ENCODE measurements at places on chromosomes 6 and 20.

DNA sequence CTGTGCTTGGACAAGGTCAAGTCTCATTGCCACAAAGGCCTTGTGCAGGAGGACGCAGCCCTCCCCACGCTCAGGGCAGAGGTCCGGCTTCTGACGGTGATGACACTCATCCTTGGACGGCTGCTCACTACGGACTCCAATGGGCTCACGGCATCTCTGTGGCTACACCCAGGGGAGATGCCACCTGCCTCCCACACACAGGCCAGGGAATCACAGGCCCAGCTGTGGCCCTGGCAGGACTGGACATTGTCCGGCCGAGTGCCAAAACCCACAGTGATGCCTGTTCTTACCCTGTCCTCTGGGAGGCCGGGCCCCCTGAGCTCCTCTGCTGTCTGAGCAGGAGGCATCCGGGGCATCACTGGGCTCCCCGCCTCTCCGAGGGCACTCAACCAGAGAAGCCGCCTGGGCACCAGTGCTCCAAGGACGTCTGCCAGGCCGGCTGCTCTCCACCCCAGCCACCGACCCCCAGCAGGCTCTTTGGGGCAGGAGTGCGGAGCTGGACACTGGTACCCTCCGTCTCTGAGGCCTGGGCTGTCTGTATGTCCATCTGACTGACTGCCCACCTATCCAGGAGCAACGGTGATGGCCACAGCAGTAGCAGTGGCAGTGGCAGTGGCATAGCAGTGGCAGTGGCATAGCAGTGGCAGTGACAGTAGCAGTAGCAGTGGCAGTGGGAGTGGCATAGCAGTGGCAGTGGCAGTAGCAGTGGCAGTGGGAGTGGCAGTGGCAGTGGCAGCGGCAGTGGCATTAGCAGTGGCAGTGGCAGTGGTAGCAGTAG is 1.9 kb downstream of the RBBP8NL start:
- no peak for DNase-seq

GRCh38 chr20:9491324-9491723 is 23.1 kb upstream of the LAMP5 start:
- no peak for DNase-seq

DNA sequence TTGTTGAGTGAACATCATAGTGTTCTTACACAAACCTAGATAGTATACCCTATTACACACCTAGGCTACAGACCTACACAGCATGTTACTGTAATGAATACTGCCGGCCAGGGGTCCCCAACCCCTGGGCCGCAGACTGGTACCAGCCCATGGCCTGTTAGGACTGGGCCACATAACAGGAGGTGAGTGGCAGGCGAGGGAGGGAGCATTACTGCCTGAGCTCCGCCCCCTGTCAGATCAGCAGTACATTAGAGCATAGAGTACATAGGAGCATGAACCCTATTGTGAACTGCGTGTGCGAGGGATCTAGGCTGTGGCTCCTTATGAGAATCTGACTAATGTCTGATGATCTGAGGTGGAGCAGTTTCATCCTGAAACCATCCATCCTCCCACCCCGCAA is 126.3 kb downstream of the PRND start:
- no peak for DNase-seq

DNA sequence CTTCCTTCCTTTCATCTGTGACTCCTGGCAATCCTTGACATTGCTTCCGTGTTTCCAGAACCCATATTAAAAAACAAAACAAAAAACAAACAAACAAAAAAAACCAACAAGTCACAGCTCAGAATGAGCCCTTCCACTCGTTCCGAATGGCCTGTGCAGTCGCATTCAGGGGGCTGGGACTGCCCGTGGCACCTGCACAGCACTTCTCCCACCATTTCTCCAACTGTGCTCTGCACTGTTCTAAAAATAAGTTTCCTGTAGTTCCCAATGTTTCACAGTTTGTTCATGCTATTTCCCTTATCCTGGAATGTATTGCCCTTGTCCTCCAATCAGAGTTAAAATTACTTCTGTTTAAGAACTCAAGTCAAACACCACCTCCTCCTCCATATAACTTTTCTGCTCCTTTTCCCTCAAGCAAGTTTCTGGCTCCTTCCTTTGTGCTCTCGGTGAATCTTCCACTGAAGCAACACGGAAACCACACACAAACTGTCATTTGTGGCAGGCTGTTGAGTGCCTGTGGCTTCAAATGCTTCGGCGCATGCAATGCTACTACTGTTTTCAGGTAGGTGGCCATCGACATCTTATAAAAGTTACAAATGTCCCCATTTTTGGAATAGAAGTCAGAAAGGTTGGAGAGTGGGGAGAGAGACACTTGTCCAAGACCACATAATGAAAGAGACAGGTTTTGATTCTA is 57.7 kb downstream of the PDE10A start:
- no peak for DNase-seq

GRCh38 chr6:101876431-101876830 is 482.9 kb downstream of the GRIK2 start:
- DNase-seq: no peak

DNA sequence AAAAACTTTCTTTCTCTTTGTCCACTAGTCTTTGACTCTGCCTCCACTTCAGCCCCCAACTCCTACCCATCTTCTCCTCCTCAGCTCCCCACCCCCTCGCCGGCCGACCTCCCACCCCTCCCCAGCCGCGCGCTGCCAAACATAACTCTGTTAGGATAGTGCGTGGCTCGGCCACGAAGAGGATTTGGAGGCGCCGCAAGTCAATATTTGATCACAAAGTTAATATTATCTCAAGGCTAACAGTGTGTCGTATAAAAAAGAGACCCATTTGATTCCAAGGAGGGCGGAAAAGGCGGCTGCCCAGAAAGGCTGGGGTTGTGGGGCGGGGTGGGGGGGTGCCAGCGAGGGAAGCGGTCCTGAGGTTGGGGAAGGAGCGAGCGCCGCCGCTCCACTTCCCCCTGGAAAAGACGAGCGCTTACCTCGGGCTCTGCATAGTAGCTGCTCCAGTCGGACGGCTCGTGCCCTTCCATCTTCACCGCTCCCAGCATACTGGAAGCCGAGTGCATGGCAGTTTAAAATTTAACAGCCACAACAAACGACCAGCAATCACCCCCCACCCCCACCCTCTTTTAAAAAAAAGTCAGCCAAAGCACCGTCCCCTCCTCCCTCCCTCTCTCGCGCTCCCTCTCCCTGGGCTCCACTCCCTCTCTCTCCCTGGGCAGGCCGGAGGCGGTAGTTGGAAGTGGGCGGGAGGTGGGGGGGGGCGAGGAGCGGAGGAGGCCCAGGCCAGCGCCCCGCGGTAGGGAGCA is 425 bp downstream of the FOXA2 start:
- no peak for DNase-seq

- peak; percentile 12 for DNase-seq
Measured at GRCh38 chr20:4813863-4814695, 92.4 kb downstream of the PRND start.
